Vagina (tissue), 2 donors: ENCODE measurements at places on chromosomes 1 and 21.

GRCh38 chr1:218361298-218362065 lies 16.3 kb downstream of the TGFB2 start:
- DNase-seq = no peak

DNA sequence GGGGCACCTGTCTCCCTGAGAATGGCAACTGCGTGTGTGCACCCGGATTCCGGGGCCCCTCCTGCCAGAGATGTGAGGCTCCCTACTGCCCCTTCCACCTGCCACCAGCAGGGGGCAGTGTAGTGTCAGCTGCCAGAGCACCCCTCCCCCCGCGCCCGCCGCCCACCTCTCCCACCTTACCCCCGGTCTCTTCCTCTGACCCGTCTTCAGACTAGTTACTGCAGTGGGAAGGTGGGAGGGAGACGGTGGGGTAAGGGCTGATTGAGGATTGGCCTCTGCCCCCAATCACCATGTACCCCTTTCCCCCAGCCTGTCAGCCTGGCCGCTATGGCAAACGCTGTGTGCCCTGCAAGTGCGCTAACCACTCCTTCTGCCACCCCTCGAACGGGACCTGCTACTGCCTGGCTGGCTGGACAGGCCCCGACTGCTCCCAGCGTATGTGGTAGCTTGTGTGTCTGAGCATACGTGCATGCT lies 10.1 kb upstream of the LRRC71 start:
- no peak for DNase-seq

- no peak for DNase-seq
Observed at GRCh38 chr1:183873642-183874041, 68.7 kb downstream of the RGL1 start.

DNA sequence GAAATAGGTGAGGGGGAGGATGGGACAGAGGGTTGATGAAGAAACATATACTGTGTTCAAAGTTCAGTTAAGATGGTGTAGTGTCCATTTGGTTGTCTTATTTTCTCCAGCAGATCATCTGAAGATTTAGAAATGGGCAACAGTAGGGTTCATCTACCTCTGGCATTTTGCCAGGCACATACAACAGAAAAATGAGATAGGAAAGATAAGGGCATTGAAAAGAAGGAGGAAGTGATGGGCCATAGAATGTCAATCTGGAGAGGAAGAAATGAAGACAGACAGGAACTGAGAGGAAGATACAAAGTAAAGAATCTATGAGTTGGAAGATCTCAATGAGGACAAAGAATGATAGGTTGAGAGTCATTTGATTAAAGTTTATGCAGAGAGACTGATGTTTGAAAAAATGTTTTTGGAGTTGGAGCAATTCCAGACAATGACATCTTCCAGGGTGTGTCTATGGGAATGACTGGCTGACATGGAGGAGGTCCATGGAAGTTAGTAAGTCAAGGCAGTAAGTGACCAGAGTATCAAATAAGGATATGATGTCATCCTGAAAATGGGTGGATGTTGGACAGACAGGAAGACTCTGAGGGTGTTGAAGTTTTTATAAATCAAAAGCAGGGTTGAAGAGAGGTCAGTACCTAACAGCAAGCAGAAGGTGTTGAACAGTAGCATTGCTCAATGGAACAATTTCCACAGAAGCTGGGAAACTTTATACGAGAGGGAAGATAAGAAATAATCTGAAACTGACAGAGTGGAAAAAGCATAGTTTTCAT lies 18.7 kb upstream of the CD55 start:
- DNase-seq = no peak

GRCh38 chr1:242454262-242455051 lies 70.0 kb downstream of the PLD5 start:
- no peak for DNase-seq

- no peak for DNase-seq
Observed at GRCh38 chr1:150155413-150156071, 5.8 kb downstream of the PLEKHO1 start.

DNA sequence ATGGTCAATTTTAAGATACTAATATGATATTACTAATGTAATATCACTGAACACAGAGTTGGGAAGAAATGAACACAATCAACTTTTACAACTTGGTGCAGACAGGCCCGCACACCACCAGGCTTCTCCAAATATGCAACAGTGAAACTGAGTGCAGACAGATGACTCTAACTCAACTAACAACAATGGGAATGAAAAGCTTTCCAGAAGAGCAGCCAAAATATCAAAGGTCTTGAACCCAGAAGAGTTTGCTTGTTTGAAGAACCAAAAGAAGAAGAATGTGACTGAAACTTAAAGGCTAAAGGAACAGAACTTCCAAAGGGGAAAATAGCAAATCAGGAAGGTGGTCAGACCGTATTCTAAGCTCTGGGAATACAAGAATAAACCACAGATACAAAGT lies 89.8 kb upstream of the COL11A1 start:
- no peak for DNase-seq

DNA sequence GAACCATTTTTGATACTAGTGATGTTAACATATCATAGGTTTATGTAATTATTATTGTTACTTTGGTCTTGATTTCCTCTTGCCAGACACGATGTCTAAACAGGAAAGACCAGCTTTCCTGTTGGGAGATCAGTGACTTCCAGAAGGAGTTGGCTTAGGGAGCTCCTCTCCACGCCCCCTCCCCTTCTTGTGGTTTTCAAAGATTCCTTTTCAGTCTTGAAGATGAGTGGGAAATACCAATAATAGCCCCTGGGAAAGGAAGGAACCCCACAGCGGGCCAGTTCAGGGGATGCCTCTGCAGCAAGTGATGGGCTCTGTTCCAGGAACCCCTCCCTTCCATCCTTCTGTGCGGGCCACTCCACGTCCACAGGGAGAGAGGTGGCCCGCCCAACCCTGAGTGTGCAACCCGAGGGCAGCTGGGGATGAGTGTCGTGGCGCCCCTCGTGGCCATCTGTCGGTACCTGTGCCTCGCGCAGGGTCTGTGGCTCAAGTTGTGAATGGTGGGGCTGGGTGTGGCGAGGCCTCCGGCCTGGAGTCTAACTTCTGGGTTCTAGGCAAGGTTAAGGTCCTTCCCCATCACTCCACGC lies 65.7 kb downstream of the TLR5 start:
- no peak for DNase-seq

GRCh38 chr1:166974647-166975345 lies 544 bp downstream of the ILDR2 start:
- no peak for DNase-seq

- no peak for DNase-seq
Observed at GRCh38 chr1:154609398-154610380, 1.7 kb upstream of the ADAR start.

GRCh38 chr1:193884848-193885558 lies 698.6 kb upstream of the B3GALT2 start:
- DNase-seq = no peak

DNA sequence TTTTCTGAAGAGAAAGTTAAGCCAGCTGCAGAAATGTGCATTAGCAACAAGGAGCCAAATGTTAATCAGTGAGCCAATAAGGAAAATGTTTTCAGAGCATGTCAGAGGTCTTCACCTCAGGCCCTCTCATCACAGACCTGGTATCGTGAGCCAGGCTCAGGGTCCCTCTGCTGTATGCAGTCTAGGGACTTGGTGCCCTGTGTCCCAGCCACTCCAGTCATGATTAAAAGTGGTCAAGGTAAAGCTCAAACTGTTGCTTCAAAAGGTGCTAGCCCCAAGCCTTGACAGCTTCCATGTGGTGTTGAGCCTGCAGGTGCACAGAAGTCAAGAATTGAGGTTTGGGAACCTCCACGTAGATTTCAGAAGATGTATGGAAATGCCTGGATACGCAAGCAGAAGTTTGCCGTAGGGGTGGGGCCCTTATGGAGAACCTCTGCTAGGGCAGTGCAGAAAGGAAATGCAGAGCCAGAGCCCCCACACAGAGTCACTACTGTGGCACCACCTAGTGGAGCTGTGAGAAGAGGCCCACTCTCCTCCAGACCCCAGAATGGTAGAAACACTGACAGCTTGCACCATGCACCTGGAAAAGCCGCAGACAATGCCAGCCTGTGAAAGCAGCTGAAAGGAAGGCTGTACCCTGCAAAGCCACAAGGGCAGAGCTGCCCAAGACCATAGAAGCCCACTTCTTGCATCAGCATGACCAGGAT lies 1128.7 kb downstream of the AMY1C start:
- DNase-seq = no peak

DNA sequence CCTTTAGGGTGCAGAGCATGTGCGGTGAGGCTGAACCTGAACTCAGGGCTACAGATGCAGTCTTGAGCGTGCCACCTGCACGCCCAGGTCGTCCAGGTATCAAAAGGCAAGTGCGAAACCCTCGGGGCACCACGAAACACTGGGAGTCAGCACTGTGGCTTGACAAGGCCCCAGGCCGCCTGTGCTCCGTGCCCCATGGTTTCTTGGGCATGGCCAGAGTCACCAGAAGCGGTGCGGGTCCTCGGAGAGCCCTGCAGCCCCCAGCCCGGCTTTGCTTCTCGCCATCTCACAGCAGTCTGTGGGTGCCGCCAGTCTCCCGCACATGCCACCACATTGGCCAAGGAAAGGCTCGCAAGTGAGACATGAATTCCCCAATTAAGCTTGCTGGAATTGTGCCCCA lies 117.3 kb downstream of the PGBD5 start:
- no peak for DNase-seq

GRCh38 chr1:232591344-232591743 lies 38.6 kb downstream of the SIPA1L2 start:
- no peak for DNase-seq

DNA sequence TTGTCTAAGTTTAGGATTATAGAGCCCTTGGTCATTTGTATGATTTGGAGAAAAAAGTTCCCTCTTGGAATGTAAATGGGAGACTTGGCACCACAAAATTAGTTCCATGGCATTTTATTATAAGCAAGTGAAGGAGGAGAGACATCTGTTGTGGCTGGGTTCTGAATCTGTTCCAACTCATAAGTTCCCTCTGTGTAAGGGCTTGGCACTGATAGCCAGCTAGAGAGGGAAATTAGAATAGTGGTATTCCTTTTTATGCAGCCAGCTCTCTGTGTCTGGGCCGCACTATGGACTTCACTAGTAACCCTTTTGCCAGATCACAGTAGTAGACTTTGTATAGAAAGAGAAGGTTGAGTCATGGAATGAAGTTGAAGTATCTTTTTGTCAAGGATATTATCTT lies 31.1 kb downstream of the GNAI3 start:
- DNase-seq = no peak

DNA sequence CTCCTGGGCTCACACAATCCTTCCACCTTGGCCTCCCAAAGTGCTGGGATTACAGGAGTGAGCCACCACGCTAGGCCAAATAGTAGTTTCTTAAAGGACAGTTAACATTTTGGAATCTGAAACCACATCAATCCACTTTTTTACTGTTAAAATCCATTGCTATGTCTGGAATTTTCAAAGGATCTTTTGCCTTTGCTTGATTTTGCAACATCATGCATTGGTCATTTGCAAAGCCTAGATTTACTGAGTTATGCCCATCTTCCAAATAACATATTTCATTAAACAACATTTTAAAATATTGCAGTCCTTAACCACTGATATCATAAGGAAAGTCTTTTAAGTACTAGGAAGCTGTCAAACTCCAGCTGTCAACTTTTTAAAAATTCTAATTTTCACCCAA lies 3.3 kb downstream of the POGZ start:
- no peak for DNase-seq

DNA sequence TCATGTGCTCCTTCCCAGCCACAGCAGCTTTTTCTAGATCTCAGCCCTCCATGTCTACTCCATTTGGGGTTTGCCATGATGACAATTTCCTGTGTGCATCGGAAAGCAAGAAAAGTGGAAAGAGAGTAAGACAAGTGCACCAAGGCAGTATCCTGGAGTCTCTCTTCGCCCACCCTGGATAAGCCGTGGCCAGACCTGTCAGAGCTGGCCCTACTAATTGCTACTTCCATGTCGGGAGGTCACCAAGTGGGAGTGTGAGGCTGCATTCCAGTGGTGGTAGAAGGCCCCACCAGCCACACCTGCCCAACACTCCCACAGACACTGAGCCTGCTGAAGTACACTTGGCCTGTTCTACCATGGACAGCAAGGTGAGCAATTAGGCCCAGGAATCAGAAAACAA lies 14.0 kb upstream of the LORICRIN start:
- no peak for DNase-seq

GRCh38 chr1:170198584-170198983 lies 52.8 kb downstream of the NTMT2 start:
- no peak for DNase-seq

DNA sequence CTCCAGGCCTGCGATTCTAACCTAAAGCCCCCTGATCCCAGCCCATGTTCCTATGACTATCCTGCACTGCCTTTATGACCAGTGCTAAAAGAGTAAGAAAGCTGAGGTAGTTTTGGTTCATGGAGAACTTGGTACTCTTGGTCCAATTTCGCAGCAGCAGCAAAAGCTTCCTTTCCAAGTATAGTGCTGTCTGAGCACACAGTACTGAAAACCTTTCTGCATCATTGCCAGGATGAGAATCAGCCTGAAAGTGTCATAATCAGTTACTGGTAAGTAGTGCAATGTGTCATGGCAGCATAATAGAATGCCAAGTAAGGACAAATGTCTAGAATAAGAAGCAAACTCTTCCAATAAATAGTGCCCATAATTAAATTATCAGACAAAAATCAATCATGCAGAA lies 889.6 kb upstream of the ADGRL4 start:
- no peak for DNase-seq

DNA sequence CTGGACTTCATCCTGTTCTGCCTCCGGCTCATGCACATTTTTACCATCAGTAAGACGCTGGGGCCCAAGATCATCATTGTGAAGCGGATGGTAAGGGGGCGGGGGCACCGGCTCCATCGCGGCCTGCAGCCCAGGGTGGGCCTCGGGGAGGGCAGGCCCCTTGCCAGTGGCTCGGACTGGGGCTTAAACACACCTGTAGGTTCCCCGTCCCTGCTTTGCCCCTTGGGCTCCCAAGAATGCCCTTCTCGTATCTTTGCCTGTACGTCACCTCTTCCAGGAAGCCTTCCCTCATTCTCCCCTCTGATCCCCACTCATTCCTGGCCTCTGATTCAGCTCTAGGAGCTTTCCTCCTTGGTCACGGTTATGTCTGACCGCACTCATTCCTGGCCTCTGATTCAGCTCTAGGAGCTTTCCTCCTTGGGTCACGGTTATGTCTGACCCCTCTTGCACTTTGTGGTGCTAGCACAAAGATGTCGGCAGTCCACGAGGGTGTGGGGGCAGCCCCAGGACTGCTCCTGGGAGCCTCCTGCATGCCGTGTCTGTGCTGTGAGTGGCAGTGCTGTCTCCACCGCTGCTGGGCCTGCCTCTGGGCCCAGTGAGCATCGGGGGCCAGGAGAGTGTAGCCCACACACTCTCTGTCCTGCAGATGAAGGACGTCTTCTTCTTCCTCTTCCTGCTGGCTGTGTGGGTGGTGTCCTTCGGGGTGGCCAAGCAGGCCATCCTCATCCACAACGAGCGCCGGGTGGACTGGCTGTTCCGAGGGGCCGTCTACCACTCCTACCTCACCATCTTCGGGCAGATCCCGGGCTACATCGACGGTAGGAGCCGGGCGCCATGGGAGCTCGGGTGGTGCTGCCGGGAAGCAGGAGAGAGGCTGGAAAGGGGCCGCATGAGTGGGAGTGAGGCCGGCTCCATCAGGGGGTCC lies 49.1 kb upstream of the LRRC3 start:
- no peak for DNase-seq

DNA sequence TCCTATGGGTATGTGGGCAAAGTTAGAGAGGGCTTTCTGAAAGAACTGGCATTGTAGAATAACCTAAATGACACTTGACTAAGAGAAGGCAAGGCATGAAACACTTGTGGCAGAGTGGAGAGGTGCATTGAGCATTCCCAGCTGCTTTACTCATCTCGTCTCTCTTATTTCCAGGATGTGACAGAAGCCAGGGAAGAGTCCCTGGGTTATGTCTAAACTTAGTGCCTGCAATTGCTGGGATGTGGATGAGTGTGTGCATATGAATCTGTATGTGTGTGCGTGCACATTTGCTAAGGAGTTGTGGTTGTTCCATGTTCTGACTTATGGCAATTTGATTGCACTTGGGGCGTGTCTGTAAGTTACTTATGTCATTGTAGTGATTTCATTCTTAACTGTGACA lies 1326.5 kb upstream of the B3GALT2 start:
- DNase-seq = no peak
